Right lung (tissue), 10 donors: ENCODE measurements at places on chromosomes 2 and 18. TPM values are rescaled to one million over a fixed set of nuclear protein-coding genes. Genes with fewer than 3 reads are reported as not detected.

DNA sequence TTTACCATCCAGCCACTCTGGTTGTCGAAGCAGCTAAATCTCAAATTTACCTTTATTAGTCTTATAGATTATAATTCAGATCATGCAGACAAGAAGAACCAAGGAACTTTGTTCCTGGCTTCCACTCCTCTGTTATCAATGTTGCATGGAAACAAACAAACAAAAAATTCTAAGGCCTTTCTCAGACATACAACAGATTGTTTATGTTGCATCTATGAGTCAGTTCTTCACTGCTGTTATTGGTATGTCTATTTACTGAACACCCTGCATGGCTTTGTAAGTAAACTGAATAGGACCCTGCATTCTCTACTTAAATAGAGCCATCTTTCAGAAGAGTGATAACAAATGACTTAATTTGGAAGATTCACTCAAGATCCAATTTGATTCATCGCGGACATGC is 1.6 kb upstream of the ANKRD44 start:
- no peak for DNase-seq

- no peak for DNase-seq
These were observed 272.9 kb upstream of the EPHA4 start for GRCh38 chr2:221845021-221845365.

DNA sequence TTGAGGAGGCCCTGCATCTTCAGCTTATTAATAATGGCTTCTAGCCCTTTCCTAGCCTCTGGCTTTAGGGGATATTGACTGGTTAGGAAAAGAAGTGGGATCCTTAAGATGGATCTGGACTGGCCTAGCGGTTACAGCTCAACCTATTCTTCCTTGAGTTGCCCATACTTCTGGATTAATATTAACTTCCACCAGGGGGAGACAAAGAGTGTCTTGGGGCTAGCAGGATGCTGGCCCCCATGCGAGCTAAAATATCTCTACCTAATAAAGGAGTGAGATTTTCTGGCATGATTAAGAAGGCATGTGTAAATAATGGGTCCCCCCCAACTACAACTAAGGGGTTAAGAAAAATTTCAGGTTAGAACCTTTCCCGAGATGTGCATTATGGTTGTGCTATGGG is 23.2 kb upstream of the PLA2R1 start:
- DNase-seq = no peak

RAPGEF4 gene
- 17.8 TPM for polyA plus RNA-seq

RND3 gene
- polyA plus RNA-seq = 146 TPM

GRCh38 chr18:74531043-74531442 is 3.3 kb upstream of the CNDP1 start:
- DNase-seq = no peak

DNA sequence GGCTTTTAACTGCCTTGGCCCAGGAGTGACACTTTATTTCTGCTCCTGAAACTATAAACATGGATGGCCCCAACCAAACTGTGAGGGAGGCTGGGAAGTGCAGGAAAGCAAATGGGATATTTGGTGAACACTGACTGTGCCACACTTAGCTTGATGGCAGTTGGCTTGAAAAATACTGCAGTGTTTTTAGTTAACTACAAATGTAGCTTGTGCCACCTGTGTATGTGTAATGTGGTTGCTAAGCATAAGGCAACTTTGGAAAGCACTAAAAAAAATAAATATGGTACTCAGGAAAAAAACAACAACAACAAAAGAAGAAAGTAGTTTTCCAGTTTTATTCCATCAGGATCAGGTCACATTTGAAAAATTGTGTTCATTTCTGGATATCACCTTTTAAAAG is 73.8 kb downstream of the CD28 start:
- DNase-seq = no peak

- no peak for DNase-seq
These were observed 49.2 kb upstream of the FRZB start for GRCh38 chr2:182915369-182916326.

- DNase-seq = no peak
These were observed 17.4 kb upstream of the FECH start for GRCh38 chr18:57603871-57604270.

TMEM182 gene
- 12.0 TPM for polyA plus RNA-seq

DNA sequence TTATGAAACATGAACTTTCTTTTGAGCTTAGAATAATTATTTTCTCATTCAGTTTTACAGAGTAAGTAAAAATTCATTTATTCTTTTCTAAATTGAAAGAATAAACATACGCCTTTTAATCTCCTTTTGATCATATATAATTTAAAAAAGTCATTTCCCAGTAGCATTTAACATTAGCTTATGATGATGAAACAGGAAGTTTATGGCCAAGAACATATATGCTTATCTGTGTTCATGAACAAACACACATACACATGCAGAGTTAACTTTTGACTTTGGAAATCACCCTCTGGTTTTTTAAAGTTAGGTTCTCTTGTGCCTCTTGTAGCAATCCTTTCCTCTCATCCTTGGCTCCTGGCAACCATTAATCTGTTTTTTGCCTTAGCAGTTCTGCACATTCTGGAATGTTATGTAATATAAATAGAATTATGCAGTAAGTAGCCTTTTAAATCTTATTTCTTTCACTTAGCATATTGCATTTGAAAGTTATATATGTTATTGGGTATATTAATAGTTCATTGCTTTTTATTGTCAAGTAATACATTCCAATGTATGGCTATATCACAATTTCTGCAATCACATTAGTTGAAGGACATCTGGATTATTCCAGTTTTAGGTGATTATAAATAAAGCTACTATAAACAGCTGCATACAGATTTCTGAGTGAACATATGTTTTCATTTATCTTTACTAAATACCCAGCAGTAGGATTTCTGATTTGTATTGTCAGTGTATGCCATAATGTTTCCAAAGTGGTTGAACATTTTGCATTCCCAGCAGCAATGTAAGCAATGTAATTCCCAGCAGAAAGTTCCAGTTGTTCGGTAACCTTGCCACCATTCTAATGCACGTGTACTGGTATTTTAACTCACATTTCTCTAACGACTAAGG is 210.3 kb downstream of the ZRANB3 start:
- DNase-seq = peak; percentile 15

POTEJ gene
- 0.12 TPM for polyA plus RNA-seq

GRCh38 chr18:31489311-31489710 is 8.7 kb upstream of the DSG2 start:
- DNase-seq = no peak

DNA sequence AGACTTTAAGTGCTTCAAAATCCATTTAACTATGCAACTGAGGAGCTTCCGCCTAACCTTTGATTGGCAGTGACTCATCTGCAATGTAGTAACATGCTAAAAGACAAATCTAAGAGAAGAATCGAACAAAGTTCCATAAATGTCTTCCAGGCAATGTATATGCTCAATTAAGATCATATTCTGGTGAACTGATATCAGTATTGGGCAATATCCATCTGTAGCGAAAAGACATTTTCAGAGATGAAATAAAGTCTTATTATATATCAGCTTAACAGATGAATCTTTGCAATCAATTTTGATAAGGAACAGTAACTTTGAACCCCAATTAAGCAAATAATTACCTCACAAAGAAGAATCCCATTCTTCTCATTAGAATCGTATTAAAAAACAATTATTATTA is 11.6 kb downstream of the ZC3H8 start:
- DNase-seq = no peak

GRCh38 chr2:55001716-55002115 is 48.5 kb downstream of the RTN4 start:
- no peak for DNase-seq

GRCh38 chr18:78675231-78675630 is 304.4 kb upstream of the SALL3 start:
- no peak for DNase-seq

DNA sequence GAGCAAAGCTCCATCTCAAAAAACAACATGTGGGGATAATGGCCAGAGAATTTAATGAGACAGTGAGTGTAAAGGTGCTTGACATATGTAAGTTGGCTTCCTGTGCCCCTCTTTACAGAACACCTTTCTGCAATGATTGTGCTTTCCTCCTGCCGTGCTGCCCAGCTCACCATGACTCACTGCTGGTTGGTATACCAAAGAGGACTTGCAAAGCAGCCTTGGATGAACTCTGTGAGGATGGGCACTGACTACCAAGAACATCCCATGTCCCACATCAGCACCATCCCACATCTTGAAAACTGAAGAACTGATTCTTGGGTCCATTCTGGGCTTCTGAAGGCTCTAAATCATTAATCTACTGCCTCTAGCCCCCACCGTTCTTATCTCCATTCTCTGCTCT is 52.2 kb downstream of the NGEF start:
- DNase-seq = no peak

- DNase-seq = peak; percentile 66
These were observed 47.5 kb upstream of the HNRNPA3 start for GRCh38 chr2:177165061-177165583.

DNA sequence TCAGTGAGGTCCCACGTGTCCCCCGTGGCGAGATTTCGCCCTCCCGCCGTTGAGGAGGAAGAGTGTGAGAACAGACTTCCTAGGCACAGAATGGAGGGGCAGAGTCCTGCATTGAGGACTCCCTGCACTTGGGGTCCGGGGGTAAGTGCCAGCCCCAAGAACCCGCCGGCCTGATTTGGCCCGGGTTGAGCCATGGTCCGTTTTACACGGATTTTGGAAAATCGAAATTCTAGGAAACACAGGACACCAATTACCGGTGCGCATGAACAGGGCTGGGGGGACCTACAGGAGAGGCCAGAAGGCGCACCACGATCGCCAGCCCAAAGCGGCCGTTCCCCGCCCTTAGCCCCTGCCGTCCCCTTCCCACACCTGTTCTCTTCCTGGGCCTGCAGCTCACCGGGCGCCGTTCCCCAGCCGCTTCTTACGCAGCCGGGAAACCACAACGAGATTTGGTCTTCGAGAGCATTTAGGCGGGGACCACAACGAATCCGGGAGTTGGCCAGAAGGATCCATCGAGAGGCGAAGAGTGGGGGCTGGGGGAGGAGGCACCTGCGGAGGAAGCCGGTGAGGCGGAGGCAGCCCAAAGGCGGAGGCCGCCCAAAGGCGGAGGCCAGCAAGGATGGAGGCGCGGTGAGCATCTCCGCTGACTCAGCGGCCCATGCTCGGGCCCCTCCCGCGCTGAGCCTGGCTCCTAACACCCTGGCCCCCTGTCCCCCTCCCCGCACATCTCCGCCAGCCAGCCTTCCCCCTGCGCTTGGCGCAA is 464 bp upstream of the TLX2 start:
- DNase-seq = no peak
